ENCODE measurements at places on chromosomes 5 and 9.

GRCh38 chr9:85742597-85742936 is 813 bp upstream of the AGTPBP1 start:
- DNase-seq = no peak

GRCh38 chr5:92886751-92887150 is 694.3 kb downstream of the NR2F1-AS1 start:
- DNase-seq = no peak

- DNase-seq = no peak
These were observed 61.4 kb upstream of the ICE1 start for GRCh38 chr5:5360941-5361520.

DNA sequence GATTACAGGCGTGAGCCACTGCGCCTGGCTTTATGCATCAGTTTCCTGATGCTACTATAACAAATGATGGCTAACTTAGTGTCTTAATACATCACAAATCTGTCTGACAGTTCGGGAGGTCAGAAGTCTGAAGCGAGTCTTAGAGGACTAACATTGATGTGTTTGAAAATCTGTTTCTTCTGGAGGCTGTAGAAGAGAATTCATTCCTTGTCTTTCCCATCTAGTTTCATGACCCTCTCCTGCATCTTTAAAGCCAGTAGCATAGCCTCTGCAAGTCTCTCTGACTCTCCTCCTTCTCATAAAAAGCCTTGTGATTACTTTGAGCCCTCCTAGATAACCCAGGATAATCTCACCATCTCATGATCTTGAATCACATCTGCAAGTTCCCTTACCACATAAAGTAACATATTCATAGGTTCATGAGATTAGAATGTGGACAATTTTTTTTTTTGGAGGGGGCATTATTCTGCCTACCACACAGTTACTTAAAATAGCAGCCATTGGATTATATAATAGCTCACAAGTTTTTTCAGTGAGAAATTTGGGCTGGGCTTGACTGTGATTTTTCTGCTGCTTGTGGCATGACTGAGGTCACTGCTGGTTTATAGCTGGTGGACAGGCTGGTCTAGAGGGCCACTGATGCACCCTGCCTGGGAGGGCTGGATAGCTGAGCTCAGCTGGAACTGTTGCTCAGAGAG is 134.8 kb downstream of the FBXL7 start:
- DNase-seq = no peak

DNA sequence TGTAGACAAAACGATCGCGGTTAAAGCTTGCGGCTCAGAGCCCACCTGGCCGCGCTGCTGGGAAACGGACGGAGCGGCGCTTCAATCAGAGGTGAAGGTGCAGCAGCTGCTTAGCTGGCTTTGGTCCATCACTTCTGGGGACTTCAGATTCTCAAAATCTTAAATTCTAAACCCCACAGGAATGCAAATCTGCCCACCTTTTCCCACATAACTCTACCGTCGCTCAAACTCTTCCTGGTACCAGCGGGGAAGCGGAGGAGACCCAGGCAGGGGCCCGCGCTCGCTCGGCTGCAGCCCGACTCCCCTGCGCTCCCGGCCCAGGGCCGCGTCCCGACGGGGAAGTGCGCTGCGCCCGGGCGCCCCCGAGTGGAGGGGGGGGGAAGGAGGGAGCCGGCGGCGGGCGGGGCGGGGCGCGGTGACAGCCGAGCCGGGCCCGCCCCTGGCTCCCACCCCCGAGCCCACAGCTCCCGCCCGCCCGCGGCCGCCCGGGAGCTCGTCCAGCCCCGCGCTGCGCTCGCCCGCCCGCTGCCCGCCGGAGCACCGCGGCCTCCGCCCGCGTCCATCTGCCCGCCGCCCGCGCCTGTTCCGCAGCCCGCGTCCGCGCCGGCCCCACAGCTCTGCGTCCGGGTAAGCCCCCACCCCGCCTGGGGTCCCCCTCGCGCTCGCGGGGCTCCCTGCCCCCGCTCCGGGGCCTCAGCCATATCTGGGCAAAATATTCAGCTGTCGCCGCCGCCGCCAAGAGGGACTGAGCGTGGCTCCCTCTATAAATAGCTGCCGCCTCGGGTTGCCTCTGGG is at the start of gene TMOD1:
TSS of gene TMOD1 (plus strand) at position 490 of the 795 bp plus-strand sequence. CDS start 22,523 bp downstream, outside the sequence.
- no peak for DNase-seq

DNA sequence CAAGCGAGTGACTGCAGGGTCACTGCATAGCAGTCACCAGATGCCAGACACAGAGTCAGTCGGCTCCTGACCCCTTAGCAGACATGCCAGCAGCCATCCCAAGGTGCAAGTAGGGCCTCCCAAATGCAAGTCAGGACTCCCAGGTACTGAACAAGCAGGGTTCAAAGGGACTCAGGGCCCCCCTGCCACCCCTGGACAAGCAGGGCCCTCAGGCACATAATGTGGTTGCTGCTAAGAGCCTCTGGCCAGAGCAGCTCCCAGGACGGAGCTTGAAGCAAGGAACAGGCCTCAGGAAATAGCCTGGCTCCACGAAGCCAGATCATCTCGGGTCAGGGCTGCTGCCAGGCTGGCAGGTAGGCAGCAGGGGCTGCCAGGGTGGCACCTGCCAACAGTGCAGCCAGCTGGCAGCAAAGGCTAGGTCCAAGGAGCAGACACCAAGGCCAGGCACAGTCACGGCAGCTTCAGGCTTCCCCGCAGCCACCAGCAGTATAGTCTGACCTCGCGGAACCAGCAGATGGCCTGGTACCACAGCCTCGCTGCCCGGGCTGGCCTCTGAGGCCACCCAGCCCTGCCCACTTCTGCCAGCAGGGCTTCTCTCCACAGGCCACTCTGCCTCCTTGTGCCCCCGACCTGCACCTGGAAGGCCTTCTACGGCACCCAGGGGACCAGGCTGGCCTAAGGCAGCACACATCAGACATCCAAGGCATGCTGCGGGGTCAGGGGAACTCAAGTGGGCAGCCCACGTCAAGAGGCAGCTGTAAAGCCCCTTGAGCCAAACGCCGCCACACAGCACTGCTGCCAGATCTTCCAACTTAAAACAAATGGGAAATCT is 7.4 kb downstream of the EEIG1 start:
- no peak for DNase-seq

DNA sequence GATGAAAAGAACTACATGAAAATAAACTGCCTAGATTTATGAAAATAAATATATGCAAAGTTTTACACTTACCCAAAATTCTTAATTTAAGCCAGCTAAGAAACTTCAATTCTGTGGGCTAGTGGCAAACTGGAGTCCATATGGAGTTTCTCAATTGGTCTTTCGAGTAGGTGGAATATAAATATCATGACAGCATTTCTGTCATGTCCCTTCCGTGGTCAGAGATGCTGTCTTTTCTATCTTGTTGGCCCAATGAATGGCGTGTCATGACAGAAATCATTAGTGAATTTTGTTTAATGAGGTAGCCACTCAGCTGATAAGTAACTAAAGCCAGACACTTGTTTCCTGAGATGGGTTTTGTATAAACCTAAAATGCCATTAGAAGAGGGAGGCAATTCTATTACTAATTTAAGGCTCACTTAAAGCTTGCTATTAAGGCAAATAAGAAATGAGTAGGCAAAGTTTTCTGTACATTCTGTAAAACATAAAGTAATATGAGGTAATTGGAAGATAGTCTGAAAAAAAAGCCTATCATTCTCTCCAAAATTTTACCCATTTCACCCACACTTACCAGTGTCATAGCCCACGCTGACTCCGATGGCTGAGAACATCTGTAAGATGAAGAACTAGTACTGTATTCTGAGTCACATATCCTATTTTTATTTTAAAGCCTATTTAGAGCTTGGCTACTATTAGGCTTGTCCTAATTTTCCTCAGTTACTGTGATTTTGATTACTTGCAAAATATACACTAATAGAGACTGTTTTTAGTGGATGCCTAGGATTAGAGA is 419.3 kb upstream of the MEF2C start:
- DNase-seq = no peak

- no peak for DNase-seq
These were observed 1.9 kb downstream of the GCNT4 start for GRCh38 chr5:75050415-75050814.

- no peak for DNase-seq
These were observed 44.3 kb upstream of the GPR151 start for GRCh38 chr5:146560205-146560812.

- DNase-seq = no peak
These were observed 5.3 kb upstream of the ERAP2 start for GRCh38 chr5:96871027-96871399.

GRCh38 chr5:168176251-168176650 is 115.2 kb upstream of the WWC1 start:
- DNase-seq = no peak

DNA sequence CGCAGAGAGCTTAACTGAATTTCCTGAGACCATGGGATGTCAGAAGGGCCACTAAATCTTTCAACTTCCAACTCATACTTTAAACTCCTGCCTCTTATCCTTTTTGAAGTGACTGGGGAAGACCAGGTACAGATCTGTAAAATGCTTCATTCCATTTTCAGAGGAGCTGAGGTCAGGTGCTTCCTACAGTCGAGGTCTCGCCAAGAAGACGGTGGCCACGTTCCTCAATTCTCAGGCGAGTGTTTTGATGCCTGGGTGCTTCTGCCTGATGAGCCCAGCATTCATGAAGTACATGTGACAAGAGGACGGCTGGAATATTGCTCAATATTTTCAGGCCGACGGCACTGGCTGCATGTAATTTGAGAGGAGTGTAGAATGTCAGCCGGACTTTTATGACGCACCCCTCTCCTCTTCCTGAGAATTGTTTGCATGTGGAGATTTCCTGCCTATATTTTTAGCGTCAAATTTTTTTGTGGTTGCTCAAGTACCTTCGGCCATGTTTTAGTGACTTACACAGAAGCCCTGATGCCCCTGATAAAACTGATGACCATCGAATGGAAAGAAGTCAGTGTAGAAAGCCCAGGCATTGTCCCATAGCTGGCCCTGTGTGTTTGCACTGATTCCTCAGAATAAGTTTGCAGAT is 38.8 kb upstream of the GLRX start:
- DNase-seq = no peak

GRCh38 chr9:135644631-135645218 is 5.4 kb upstream of the GLT6D1 start:
- no peak for DNase-seq

DNA sequence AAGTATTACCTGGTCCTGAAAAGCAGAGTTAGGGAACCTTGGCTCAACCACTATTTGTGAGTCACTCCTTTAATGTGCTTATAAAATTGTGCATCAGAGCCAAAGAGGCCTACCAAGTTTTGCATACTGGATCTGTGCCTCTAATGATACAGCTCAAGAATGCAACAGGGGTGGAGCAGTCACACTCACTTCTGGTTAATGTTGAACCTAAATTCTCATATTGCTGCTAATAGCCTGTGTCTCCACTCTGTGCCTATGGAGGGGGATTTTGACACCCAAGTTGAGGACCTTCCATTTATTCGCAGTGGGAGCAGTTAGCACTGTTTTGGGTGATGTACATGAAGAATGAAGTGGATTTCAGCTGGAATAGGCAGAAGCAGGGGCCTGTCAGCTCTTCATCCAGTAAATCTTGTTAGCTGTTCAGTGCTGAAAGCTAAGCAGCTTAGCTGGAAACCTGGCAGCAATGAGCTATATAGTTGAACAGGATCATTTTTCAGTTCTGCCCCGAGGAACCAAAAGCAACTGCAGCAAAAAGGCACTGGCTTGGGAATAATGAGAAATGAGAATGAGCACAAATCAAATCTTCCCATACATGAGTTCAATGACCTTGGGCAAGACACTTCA is 9.7 kb downstream of the SH3TC2 start:
- no peak for DNase-seq

DNA sequence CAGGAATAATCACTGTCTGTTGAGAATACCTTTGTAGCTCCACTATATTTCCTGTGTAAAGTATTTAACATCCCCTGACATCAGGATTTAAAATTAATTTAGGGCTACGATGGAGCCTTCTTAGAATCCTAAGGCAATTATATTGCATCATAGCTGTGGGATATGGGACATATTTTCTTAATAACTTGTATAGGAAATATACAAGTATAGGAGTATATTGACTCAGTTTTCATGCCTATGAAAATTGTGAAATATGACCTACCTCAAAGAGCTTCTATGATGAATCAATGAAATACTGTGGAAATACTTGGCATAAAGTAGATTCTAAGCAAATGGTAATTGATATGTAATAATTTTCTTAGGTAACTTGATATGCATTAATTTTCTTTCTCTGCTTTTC is 221.0 kb upstream of the KLF4 start:
- DNase-seq = no peak

GRCh38 chr5:109911731-109912130 is 222.0 kb downstream of the MAN2A1 start:
- no peak for DNase-seq

DNA sequence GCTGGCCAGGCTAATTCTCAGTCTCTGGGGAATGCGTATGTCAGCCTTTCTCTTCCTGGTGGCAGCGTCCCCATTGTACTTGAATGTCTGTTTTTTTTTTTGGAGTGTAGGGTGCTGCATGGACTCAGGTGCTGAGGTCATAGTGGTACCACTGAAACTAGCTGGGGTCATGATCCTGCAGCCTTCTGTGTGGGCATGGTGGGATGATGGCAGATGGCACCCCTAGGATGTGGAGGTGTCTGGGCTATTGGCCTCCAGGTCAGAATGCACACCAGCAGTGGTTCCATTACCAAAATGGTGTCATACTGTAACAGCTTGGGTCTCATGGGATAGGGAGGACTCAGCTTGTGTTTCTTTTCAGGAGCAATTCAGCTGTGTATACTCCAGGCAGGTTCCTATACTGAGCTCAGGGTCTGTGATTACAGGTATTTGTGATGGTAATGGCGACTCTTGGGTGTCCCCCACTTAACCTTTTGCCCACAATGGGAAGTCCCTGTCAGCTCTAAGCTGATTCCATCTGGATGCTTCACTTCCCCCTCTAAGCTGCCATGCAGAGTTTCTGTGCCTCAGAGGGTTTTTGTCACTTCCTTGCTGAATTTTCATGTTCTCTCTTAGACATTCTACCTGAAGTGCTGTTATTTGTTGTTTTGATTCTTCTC is 17.9 kb downstream of the HSD17B4 start:
- DNase-seq = no peak

- DNase-seq = no peak
These were observed 69.6 kb downstream of the CHSY3 start for GRCh38 chr5:129973716-129974426.

- no peak for DNase-seq
These were observed 147.1 kb upstream of the SLC12A2 start for GRCh38 chr5:127936439-127936972.

DNA sequence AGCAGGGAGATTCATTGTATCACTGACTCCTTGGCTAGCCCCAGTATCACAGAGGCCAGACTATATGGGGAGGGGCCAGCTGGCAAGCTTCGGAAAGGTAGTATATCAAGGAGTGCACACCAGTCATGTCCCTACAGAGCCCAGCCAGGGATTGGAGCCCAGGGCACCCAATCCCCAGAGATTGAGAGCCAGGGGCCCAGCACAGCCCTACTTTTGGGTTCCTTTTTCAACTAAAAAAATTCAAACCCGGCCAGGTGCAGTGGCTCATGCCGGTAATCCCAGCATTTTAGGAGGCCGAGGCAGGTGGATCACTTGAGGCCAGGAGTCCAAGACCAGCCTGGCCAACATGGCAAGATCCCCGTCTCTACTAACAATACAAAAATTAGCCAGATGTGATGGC is 5.4 kb upstream of the MYORG start:
- DNase-seq = no peak

Data from stimulated activated CD4-positive, alpha-beta T cell treated with anti-CD3 and anti-CD28 coated beads, Interleukin-1b, Interleukin-23, amount 100 ng/mL, for 1 hour (primary cell).